Thoracic aorta (tissue), 2 donors: ENCODE measurements at places on chromosomes 7 and 10. TPM values are rescaled to one million over a fixed set of nuclear protein-coding genes. Genes with fewer than 3 reads are reported as not detected.

The PGAM2 gene
- total RNA-seq: 1.8 TPM

The OGDHL gene
- not detected for total RNA-seq

The GAD2 gene
- not detected for total RNA-seq

The RHOBTB1 gene
- total RNA-seq: 19.6 TPM

The HOXA3 gene
- 29.3 TPM for total RNA-seq

DNA sequence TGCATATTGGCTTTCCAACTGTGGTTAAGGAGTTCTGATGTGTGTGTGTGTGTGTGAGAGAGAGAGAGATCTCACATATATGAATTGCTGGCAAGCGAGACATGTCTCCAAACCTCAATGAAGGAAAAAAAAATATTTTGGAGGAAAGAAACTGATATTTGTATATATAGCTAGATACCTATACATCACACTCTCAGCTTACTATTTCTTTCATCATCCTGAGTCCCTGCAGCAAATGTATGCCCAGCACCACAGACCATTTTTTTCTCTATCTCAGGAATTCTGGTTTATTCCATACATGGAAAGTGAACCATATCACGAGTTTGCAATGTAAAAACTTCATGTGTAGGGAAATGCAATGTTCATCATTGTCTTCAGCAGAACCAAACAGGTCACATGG lies 68.9 kb downstream of the MTERF1 start:
- DNase-seq: no peak

DNA sequence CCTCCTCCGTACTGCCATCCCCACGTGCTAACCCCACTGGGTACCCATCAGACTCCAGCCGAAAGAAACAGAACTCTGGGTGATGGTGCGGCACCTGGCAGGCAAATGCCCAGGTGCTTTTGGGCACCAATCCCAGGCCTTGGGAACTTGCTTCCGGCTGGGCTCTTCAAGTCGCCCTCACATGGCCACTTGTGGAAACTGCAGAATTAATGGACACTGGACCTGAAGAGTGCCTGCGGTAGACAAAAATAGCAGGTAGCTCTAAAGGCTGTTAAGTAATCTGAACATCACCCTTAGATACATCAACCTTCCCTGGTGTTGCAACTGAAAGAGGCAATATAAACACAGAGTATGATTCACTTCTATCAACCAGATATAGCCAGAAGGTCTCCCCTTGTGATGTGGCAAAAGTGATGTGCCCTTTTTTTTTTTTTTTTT lies 644.4 kb downstream of the GRM8 start:
- DNase-seq: no peak

DNA sequence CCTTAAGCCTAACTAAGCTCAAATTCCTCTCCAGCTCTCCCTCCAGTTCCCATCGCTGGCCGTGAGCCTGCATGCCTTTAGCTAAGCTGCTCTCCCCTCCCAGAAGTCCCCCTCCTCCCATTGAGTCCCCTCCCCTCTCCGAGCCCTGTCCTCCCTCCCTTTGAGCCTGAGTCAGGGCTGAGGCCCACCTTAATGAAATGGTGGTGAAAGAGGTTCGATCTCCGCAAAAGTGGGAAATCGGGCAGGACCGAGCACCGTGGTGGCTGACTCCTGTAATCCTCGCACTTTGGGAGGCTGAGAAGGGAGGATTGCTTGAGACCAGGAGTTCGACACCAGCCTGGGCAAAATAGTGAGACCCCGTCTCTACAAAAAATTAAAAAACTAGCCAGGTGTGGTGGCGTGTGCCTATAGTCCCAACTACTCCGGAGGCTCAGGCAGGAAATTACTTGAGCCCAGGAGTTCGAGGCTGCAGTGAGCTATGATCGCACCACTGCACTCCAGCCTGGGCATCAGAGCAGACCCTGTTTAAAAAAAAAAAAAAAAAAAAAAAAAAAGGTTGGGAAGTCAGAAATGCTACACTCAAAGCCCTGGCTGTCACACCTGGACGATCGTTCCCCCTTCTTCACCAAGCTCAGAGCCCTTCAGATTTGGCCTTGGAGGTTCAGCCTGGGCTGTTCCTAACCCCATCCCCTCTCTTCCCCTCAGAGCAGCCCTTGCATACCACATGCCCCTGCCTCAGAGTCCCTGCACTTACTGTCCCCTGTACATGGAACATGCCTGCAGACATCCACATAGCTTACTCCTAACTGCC lies 995 bp upstream of the CLDN3 start:
- DNase-seq: no peak

- DNase-seq: no peak
Observed at GRCh38 chr10:62613424-62613823, 191.1 kb upstream of the ADO start.

GRCh38 chr10:56622335-56622973 lies 261.4 kb upstream of the ZWINT start:
- DNase-seq: no peak

GRCh38 chr10:91941426-91941825 lies 17.9 kb downstream of the BTAF1 start:
- no peak for DNase-seq
